ENCODE measurements at places on chromosomes 13 and 19.

- DNase-seq = no peak
These were observed 3.7 kb downstream of the CD70 start for GRCh38 chr19:6587093-6587820.

- DNase-seq = no peak
These were observed 57.5 kb downstream of the GPC6 start for GRCh38 chr13:93284064-93284463.

DNA sequence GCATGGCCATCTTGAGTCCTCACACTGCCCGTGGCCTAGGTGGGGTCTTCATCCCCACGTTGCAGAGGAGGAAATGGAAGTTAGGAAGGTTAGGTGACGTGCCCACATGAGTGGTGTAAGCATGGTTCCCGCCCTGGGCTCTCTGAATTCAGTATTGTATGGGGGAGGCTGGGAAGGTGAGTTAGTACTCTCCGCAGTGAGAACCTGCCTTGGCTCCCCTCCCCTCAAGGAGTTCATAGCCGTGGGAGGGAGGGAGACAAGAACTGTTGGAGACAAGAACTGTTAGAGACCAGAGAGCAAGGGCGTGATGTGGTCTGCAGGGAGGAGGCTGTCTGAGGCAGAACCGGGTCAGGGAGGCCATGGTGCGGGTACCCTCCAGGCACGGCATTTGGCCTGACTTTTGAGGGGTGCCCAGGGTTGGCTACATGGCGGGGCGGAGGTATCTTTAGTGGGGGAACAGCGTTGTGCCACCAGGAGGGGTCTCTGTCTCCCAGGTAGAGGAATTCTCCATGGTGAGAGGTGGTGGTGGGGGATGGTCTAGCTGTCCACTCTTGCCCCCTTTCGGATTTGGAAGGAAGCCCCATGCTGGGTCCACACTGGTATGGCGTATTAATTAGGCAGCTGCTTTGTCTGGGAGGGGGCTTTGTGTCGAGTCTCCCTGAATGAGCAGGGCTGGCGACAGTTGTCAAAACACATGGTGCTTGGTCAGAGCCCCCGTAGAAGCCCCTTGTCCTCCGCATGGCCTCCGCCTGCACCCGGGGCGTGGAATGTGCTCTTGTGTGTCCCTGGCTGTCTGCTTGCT, 45.8 kb downstream of the CAPN12 start:
- DNase-seq = no peak

DNA sequence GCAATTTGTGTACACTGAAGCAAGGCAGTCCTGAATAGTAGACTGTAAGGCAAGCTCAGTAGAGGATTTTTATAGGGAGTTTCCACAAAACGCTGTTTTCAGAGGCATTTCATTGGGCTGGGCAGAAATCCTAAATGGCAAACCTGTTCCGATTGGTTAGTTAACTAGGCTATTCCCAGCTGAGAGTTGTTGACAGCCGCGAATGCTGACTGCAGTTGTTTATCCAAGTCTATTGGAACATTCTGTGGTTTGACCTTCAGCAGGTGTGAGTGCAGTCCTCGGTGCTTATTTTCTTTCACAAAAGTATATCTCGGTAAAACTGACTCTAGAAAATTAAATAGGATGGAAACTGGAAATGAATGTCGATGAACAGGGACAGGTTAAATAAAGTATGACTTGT, 45.4 kb downstream of the TPT1 start:
- DNase-seq = no peak

Data from NCI-H1436 treated with DMSO at 0.1 percent for 48 hours (cell line).